Inflammatory macrophage (primary cell): ENCODE measurements at places on chromosomes 6 and 20.

DNA sequence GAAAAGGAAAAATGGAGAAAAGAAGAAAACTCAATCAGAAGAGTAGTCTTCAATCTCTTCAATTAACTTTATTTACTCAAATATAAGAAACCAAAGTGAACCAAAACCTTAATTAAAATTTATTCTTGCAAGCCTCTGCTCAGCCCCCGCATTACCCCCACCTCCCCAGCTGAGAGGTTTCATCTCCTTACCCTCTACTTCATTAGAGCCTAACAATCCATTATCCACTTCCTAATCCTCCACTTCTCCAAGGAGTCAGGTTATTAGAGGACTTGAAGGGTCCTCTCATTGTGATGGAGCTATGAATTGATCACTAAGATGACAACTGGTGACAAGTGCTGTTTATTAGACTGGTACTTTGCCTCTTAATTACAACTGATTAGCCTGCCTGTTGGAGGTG is 956.5 kb downstream of the TFAP2A start:
- DNase-seq, result no peak

GRCh38 chr6:14838133-14838583 is 407.7 kb upstream of the JARID2 start:
- DNase-seq, result no peak

DNA sequence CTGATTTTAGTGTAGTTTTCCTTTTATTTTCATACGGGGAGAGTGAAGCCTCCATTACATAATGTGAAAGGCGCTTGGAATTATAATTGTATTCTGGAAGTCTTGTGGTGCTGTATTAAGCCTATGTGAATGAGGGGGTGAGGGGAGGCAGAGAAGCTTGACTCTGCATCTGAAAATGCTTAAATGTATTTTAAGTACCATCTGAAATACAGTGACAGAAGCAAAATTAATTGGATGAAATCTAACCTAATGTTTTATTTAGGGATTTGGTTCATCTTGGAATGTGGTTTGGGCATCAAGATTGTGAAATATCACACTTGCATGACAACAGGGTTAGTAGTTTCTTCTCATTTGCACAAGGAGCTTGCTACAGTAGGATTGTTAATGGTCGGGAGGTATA is 41.2 kb downstream of the TMEM200A start:
- DNase-seq, result no peak

DNA sequence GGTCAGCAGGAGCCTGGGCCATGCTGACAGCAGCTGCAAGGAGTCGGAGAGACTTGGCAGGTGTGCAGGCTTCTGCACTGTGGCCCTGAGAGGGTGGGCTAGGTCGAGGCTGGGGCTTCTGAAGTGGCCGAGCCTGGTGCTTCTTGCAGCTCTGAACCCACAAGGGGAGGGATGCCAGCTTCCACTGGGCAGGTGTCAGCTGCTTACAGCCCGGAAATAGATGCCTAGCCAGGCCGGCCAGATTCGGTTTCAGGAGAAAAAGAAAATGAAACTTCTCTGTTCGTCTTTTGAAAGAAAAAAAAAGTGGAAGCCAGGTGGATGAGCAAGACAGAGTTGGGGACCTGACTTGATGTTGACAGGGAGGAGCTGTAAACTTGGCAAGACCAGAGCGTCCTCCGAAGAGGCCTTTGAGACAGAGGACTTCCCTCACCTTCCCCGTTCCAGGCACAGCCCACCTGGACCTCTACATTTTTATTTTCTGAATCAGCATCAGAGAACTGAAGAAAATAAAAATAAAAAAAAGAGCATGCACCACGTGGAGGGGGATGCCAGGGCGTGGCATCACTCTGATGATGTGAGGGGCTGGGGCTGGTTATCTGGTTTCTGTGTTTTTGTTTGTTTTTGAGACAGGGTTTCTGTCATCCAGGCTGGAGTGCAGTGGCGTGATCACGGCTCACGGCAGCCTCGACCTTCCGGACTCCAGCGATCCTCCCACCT is at the start of gene ZBP1:
ZBP1 (minus strand) TSS at position 153 of the 717 bp plus-strand sequence; CDS start at position 22, 131 bp downstream.
- no peak for DNase-seq

DNA sequence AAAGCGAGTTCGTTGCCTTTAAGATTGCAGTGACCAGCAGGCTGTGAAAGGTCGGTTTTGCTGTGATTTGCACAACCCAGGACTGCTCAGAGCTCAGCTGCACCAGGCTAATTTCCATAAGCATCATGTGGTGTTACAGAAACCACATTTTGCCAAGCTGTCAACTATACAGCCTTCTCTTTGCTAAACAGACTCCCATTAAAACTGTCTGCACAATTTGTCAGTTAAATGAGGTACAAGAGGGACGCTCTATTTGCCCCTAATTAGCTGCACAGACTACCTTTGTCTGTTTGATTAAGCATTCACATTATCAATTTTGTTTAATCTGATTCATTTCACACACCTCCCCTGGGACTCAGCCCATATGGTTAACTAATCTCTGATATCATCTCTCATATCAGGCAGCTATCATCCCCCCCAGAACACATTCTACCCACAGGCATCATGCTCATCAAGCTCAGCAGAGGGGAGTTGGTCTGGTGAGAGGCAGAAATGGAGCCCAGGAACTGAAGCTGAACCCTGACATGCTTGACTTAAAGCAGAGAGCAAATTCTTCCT is 62.1 kb downstream of the OLIG3 start:
- no peak for DNase-seq

DNA sequence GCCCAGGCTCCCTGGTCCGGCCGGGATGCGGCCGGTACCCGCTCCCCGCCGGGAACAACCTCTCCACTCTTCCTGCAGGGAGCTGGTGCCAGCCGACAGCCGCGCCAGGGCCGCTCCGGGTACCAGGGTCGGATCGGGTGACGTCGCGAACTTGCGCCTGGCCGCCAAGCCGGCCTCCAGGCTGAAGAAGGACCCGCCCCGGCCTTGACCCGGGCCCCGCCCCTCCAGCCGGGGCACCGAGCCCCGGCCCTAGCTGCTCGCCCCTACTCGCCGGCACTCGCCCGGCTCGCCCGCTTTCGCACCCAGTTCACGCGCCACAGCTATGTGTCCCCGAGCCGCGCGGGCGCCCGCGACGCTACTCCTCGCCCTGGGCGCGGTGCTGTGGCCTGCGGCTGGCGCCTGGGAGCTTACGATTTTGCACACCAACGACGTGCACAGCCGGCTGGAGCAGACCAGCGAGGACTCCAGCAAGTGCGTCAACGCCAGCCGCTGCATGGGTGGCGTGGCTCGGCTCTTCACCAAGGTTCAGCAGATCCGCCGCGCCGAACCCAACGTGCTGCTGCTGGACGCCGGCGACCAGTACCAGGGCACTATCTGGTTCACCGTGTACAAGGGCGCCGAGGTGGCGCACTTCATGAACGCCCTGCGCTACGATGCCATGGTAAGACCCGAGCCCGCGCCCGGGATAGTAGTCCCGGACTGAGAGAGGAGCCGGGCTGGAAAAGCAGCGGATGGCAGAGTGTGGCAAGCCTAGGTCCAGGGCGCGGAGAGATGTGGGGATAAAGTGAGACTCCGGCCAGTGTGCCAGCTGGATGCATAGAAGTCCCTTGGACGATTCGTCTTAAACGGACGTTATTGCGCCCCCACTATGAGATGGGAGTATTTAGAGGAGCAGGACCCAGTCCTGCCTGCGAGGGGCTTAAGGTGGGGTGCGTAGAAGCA is at the start of gene NT5E:
NT5E (plus strand) TSS at position 266 of the 942 bp plus-strand sequence; CDS start at position 323, 57 bp downstream.
- no peak for DNase-seq

DNA sequence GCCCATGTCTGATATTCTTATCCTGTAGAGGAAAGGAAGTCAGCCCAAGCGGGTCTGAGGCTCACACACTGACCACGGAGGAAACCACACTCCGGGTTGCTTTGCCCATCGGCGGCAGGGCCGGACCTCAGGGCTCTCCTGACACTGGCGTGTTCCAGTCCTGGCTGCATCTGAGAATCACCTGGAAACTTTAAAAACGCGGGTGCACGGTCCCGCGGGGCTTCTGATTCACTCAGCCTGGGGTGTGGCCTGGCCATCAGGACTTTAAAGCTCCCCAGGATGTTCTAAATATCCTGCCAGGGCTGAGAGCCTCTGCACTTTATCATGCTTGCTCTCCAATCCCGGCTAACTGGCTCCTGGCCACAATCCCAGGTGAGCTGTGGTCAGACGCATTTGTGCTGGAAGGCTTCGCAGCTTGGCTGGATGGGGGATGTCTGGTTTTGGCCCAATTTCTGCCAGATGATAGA is 47.7 kb upstream of the DACT2 start:
- no peak for DNase-seq

DNA sequence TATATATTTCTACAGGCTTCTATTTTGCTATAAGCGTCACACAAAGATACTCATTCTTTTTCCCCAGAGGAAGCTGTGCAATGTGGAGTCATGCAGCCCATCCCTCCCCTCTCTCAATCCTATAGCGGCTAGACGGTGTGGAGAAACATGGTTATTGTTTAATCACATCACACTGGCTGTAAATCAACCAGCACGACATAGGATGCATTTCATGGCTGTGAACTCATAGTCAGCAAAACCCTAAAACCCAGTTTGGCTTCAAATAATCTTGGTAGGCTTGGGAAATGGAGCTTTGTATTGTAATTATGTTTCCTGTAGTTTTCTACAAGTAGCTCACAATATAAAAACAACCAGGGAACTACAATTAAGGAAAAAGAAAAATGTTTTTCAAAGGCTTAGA is 16.8 kb downstream of the FOXC1 start:
- DNase-seq, result no peak

GRCh38 chr20:54668271-54669039 is 193.1 kb downstream of the DOK5 start:
- no peak for DNase-seq

- DNase-seq, result peak; percentile 41
Measured at GRCh38 chr6:33028220-33028849, 18.9 kb upstream of the HLA-DOA start.

DNA sequence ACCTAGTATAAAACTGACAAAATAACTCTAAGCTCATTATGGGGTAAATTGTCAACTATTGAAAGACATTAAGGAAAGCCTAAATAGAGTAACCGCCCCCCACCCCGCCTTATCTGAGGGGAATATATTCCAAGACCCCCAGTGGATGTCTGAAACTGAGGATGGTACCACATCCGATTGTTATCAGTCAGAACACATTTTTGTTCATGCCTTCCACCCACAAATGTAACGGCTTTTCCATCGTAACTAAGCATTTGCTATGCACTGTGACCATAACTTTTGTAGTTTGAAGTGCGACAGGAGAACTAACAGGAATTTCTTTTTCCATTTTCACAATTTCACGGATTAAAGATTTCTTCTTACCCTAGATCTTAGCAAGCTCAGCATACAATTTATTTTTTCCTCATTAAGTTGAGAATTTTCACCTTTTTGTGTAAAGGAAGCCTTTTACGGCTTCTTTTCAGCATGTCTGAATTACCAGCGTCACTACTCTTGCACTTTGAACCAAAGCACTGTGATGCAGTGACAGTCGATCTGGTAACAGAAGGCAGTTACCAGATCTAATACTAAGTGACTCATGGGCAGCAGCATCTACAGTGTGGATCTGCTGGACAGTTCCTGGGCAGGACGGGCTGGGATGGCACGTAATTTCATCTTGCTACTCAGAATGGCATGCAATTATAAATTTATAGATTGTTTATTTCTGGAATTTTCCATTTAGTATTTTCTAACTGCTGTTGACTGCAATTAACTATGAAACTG is 11.8 kb downstream of the CFAP61 start:
- DNase-seq, result no peak

DNA sequence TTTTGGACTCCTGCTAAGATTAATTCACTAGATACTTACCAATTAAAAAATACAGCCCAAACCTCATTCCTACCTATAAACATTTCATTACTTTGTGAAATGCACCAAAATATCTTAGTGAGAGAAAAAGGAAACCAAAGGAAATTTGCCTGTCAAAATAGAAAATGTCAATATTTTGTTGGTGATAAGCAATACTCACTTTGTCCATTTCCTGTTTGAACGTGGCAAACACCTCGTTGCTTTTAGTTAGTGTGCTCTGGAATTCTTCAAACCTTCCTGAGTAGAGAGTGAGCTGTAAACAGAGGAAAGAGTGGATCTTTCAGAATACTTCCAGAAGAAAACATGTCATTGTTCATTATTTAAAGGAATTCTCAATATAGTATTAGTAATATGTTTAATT is 44.2 kb downstream of the TXLNB start:
- DNase-seq, result no peak

- no peak for DNase-seq
Measured at GRCh38 chr20:22675341-22675740, 91.0 kb upstream of the FOXA2 start.

DNA sequence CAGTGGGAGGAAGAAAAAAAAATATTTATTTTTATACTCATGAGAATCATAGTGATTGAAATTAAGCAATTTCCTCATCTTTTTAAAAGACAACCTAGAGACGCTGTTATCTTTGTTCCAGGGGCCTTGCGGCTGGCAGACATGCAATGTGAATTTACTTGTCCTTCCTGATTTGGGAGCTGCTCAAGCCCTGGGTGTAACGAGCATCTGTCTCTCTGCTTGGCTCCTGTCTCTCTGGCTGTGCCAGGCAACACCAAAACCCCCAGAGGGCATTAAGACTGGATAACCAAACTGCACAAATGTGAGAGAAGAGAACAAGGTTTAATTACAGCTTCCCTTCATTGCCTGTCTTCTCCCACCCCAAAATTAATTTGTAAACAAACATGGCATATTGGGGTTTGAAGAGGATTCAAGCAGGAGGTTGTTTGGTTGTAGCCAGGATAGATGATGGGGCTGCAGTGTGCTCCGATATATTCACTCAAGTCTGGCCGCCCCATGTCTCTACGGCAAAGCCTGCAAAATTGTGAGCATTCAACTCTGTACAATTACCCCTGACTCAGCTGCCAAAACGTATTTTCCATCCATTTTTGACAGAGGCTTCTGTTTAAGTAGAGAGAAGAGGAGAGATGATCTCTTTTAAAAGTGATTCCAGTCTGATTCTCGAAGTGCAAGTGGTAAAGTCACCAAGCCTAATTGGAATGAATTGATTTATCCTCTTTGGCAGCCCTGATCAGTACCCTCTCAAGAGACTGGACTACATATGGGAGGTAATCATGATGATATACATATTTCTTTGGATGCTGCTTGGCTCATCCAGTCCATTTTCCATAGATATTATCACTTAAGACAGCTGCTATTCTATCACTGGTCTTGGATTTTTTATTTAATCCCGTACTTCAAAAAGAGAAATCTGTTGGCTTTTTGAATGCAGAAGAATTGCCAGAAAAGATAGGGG is 170.2 kb downstream of the SLC24A3 start:
- DNase-seq, result no peak

- DNase-seq, result no peak
Measured at GRCh38 chr20:49948809-49949507, 12.8 kb downstream of the RNF114 start.

- no peak for DNase-seq
Measured at GRCh38 chr6:137349856-137350830, 131.0 kb upstream of the IFNGR1 start.
